ENCODE measurements at places on chromosomes 2 and 18. TPM values are rescaled to one million over a fixed set of nuclear protein-coding genes. Genes with fewer than 3 reads are reported as not detected.

The KLHL41 gene
- 0.97 TPM for total RNA-seq

The DNAJC5G gene
- total RNA-seq = not detected

The SIX2 gene
- total RNA-seq = 0.65 TPM

The DOK6 gene
- total RNA-seq = 8.0 TPM

The HOXD11 gene
- not detected for total RNA-seq

The ZC3H6 gene
- total RNA-seq = 5.2 TPM

The GAREM2 gene
- 3.3 TPM for total RNA-seq

The CERKL gene
- total RNA-seq = under 0.01 TPM

The MAP3K20 gene
- 57.9 TPM for total RNA-seq

The RETREG2 gene
- total RNA-seq = 100 TPM

The PLA2R1 gene
- 30.8 TPM for total RNA-seq

The CKAP2L gene
- 3.0 TPM for total RNA-seq

The SLC8A1 gene
- total RNA-seq = 36.2 TPM

The TBR1 gene
- total RNA-seq = not detected

The ASPRV1 gene
- 0.32 TPM for total RNA-seq

The COLEC11 gene
- total RNA-seq = not detected

The HES6 gene
- 2.1 TPM for total RNA-seq

The KLHL14 gene
- 0.16 TPM for total RNA-seq

The TMEM37 gene
- not detected for total RNA-seq

The C1QL2 gene
- total RNA-seq = not detected

The HDAC4 gene
- total RNA-seq = 45.4 TPM

The TSPYL6 gene
- not detected for total RNA-seq

The GCG gene
- total RNA-seq = not detected

The LYPD6 gene
- total RNA-seq = 9.0 TPM

The NR4A2 gene
- 0.49 TPM for total RNA-seq

The TTC21B gene
- total RNA-seq = 34.6 TPM

The SERPINB10 gene
- total RNA-seq = not detected

The ITPRIPL1 gene
- total RNA-seq = 10.7 TPM

The CD226 gene
- total RNA-seq = 1.5 TPM

The MAPK4 gene
- total RNA-seq = not detected

The GPR75 gene
- total RNA-seq = 2.9 TPM

The SERPINB3 gene
- not detected for total RNA-seq

The WDR43 gene
- 79.3 TPM for total RNA-seq

The FAM124B gene
- 0.24 TPM for total RNA-seq

The DCDC2C gene
- total RNA-seq = not detected

The CLEC4F gene
- total RNA-seq = not detected

The SPDYA gene
- 0.24 TPM for total RNA-seq

The AQP12A gene
- not detected for total RNA-seq

The RMC1 gene
- total RNA-seq = 27.9 TPM

The SLC40A1 gene
- 6.3 TPM for total RNA-seq

The CDCA7 gene
- total RNA-seq = 2.9 TPM

The AGXT gene
- not detected for total RNA-seq

The LDAH gene
- 23.0 TPM for total RNA-seq

The STEAP3 gene
- 60.0 TPM for total RNA-seq

The REG3G gene
- total RNA-seq = not detected

All from hair follicle dermal papilla cell (primary cell).